ENCODE measurements at places on chromosomes 1 and 21. TPM values are rescaled to one million over a fixed set of nuclear protein-coding genes. Genes with fewer than 3 reads are reported as not detected.

DNA sequence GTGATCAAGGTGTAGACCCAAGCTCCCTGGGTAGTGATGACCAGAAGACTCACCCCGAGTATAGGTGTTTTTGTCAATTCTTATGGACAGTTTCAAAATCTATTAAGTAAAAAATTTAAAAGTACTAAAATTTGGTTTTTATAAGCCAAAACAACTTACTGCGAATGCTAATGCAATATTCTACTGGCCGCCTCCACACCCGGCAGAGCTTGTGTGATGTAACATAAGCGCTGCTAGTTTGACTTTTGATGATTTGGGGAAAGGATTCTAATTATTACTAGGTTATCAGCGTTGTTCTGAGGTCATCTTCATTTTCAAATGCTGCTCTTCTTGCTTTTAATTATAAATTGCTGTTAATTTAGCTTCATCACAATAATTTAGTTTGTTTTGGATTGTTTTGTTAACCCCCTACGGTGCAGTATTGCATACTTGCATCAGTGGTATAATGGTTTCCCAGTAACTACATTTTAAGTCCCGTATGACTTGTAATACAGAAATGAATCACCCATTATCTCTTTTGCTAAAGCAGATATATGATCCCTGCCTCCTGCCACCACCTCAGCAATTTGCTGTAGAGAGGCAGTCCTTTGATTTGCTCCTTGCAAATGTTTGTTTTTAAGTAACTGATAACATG, 178.0 kb downstream of the SDCCAG8 start:
- DNase-seq = peak; percentile 57

GRCh38 chr1:9758559-9759121, 65.1 kb downstream of the CLSTN1 start:
- no peak for DNase-seq

DNA sequence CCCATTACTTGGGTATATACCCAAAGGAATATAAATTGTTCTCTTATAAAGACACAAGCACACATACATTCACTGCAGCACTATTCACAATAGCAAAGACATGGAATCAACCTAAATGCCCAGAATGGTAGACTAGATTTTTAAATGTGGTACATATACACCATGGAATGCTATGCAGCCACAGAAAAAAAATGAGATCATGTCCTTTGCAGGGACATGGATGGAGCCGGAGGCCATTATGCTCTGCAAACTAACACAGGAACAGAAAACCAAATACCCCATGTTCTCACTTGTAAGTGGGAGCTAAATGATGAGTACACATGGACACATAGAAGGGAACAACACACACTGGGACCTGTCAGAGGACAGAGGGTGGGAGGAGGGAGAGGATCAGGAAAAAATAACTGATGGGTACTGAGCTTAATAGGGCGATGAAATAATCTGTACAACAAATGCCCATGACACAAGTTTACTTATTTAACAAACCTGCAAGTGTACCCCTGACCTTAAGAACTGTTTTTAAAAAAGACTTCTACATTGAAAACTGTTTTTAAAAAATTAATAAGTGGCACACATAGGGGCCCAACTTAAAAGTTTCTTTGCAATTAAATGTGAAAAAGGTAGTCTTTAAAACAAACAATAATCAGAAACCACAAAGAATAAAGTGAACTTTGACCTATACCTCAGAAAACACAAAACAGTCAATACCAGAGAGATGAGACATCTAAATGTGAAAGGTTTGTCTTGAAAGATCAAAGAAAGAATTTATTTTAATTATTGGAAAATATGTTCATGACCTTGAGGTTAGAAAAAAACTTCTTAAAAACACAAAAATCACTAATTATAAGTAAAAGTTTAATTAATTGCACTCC, 75.2 kb downstream of the CDC42BPA start:
- no peak for DNase-seq

- DNase-seq = no peak
Observed at GRCh38 chr21:24310788-24311187, 1296.5 kb downstream of the MRPL39 start.

GRCh38 chr1:118317842-118318614, 133.0 kb upstream of the SPAG17 start:
- DNase-seq = no peak

DNA sequence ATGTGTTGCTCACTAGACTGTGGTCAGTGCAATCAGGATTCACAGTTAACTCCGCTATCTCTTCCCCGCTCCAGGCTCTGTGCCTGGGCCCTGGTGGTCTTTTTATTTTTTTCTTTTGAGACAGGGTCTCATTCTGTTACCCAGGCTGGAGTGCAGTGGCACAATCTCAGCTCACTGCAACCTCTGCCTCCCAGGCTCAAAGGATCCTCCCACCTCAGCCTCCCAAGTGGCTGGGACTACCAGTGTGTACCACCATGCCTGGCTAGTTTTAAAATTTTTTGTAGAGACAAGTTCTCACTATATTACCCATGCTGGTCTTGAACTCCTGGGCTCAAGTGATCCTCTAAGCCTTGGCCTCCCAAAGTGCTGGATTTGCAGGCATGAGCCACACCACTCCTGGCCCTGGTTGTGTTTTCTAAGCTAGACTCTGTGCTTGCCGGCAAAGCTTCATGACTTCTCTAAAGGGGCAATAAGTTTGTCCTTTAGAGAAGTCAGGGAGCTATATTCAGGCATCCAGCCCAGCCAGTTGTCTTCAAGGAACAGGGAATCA, 1.4 kb downstream of the RCSD1 start:
- no peak for DNase-seq

- no peak for DNase-seq
Observed at GRCh38 chr1:234617131-234617985, 7.4 kb upstream of the IRF2BP2 start.

DNA sequence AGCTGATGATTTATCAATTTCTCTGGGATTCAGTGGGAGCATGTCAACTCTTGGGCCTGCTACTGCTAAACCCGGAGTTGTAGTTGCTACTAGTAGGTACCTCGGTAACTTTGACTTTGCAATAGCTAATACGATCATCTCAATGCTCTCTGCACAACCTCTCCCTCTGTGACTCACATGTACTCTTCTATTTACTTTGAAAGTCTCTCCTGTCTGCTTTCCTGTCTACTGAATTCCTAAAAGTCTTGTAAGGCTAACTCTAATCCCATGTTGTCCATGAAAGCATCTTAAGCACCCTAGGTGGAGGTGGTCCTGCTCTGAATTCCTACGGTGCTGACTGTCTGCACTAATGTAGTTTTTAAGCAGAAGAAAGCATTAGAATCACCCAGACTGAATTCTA, 29.3 kb downstream of the SLC9C2 start:
- no peak for DNase-seq

DNA sequence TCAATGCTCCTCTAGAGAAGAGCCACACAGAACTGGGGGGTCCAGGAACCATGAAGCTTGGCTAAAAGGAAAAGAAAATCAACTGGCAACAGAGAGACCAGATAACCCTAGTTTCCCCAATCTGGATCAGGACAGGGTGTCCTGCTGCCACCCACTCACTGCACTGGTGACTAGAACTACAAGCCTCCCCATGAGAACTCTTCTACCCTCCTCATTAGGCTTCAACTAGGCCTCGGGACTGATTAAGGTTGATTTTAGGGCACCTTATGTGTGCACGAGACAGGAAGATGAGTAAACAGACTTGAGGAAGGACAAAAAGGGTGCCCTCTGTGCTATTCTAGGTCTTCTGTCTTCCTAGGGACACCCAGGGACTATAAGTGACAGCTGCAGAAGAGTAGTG, 2.3 kb upstream of the SF3B4 start:
- no peak for DNase-seq

GRCh38 chr1:191453487-191453886, 704.8 kb upstream of the RGS18 start:
- DNase-seq = no peak

- peak; percentile 38 for DNase-seq
Observed at GRCh38 chr1:171611306-171611705, 10.7 kb upstream of the MYOCOS start.

DNA sequence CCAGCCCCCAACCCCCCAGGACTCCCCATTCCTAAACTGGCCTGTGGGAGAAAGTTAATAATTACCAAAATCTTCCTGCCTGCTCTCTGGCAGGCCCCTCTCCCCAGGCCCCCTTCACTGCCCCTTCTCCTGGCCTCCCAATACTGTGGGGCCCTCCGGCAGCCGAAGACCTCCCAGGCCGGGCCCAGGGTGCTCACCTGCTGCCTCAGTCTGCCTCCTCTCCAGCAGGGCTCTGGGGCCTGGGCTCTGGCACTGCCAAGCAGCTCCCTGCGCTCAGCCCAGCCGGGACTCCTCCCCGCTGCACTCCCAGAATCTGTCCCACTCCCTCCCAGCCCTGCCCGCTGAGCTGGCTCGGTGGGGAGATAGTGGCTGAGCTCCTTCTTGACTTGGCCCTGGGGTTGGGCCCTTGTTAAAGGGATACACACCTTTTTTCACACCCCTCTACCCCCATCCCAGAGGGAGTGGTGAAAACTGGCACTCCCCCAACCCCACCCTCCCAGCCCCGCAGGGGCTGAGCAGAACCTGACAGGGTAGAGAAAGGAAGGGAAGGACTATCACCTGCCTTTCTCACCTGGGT, at the start of gene S100A16:
S100A16 (minus strand) TSS at position 383 of the 577 bp plus-strand sequence. CDS start 4,986 bp downstream, outside the sequence.
- DNase-seq = peak; percentile 61

GRCh38 chr1:98264727-98265126, 343.9 kb upstream of the DPYD start:
- DNase-seq = no peak

SMYD2 gene
- total RNA-seq = 61.7 TPM

OR2G6 gene
- not detected for total RNA-seq

VHLL gene
- total RNA-seq = 0.28 TPM

NHLH1 gene
- not detected for total RNA-seq

CATSPER4 gene
- not detected for total RNA-seq

SIK1 gene
- total RNA-seq = 0.83 TPM

PATJ gene
- 3.4 TPM for total RNA-seq

GJA8 gene
- total RNA-seq = not detected
